ENCODE measurements at places on chromosomes 11 and 22.

GRCh38 chr11:117411736-117412135 is 84.1 kb downstream of the CEP164 start:
- DNase-seq: no peak

GRCh38 chr11:62148271-62148980 is 24.6 kb downstream of the INCENP start:
- no peak for DNase-seq

DNA sequence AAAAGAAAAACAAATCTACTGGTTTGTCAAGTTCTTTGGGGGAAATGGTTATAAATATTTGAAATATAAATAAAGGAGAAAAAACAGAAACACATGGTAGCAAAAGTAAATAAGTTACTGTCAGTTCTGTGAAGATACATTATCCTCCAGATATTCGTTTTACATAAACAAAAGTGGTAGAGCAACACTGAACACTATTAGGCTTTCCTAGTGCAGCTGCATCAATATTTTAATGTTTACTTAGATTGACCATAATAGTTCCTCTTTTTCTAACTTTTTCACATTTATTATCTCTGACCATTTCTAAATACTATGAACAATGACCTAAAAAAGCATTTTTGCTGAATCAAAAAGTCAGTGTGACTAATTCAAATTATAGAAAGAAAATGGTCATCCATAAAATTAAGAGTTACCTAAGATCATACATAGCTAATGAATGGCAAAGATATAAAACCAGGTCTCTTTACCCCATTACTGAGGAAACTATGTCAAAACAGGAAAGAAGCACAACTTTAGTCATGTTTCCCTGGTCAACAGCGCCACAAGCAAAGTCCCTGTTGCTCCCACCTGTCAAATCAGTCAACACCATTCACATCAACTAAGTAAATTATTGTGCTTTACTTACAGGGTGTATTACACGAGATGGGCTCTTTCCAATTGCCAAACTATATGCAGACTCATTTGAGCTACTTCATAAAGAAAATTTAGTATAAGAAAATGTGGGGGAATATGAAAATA is 38.5 kb downstream of the SBF2 start:
- no peak for DNase-seq

DNA sequence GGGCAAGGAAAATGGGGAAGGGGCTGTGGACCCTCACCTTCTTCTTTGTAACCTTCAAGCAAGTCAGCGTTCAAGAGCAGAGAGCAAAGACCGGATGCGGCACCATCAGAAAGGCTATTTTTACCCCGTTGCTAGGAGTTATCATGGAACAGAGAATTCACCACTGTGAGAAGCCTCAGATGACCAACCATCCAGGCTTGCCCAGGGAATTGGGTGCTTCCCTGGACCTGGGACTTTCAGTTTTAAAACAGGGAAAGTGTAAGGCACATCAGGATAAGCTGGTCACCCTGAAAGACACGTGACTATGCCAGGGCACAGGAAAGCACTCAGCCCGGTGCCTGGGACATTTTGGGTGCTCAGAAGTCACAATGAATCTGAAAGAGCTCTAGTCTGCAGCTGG is 10.4 kb downstream of the GALNT18 start:
- DNase-seq: no peak

- DNase-seq: no peak
These were observed 8.4 kb downstream of the MRPL48 start for GRCh38 chr11:73795925-73796632.

Measured in stimulated activated CD4-positive, alpha-beta T cell treated with anti-CD3 and anti-CD28 coated beads, Interleukin-4, amount 100 ng/mL, for 4 hours (primary cell).